GM12891 (cell line): ENCODE measurements at places on chromosomes 6 and 20.

GRCh38 chr20:1263853-1264252 lies 2.2 kb upstream of the SNPH start:
- no peak for DNase-seq

GRCh38 chr6:13765570-13765969 lies 48.8 kb downstream of the MCUR1 start:
- DNase-seq, result no peak

DNA sequence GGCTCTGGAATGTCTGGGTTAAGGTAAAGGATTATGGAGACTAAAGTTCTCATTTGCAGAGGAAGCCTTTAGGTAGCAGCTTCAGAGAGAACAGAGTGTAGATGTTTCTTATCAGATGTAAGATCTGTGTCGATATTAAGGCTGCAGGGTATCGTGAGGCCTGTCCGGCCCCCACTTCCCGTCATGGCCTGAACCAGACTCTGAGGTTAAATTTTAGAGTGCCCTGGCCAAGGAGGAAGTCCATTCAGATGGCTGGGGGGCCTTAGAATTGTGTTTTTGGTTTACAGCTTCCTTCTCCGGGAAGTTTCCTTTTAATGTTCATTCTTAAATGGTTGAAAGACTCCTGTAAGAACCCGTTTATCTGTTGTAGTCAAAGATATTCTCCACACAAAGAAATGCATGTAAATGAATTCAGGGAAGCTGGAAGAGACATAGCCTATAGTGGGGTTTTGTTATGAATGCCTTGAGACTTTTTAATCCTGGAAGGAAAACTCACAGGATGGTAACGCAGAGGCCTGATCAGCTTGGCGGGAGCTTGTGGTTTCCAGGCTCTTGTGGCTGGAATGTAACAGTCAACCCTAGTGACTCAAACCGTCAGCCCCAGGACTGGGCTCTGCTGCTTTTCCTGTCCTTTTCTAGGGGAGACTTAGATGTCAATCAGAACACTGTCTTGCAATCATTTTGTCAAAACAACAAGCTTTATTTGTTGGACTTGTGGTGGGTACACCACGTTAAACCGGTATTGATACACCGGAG lies 34.7 kb downstream of the KIF25 start:
- no peak for DNase-seq

DNA sequence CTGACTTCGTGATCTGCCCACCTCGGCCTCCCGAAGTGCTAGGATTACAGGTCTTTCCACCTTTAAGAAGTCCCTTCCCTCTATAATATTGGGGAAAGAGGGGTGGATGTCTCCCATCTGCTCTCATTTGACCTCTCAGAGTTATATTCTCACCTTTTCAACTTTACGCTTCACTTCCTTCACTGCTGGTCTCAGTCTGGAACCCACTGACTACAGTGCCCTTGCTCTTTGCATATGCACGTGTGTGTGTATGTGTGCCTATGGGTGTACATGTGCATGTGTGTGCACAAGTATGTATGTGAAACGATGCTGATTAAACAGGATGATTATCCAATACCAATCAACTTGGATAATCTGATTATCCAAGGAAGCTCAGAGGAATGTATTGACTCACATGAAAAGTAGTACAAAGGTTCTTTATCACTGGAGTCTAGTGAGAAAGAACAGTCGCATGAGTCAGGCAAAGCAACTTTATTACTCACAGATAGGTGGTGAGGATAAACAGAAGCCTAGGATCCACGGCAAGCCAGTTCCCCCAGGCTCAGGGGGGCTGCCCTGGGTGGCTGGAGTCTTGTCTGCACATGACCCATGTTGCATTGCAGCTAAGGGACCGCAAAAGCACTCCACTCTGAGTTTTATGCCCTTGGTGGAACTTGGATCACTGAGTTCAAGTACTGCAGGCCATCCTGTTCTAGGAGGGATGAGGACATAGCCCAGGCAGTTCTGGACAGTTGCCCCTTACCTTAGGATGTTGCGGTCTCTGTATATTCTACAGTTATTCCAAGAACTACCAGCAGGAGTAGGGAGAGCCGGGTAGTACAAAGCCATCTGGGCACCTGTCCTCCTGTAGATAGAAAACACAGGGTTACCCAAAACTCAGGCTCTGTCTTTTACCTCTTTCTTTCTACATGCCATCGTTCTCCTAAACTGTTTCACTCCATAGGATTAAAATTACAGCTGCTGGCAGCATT lies 50.9 kb downstream of the SNRNP48 start:
- no peak for DNase-seq

DNA sequence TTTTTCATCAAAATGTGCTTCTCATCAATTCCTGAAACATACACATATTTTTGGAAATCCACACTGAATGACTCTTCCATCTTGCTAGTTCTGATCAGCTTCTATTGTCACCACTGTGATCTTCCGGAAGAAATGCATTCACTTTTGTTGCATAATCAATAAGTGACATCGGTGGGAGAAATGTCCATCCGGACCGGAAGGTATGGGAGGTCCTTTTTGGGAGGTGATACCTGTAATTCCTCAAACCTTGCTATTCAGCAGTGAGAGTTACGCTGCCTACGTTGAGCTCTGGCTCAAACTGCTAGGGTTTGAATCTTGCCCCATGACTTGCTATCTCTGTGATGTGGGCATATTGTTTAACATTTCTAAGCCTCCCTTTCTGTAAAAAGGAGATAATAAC lies 16.6 kb upstream of the TFB1M start:
- DNase-seq, result no peak
